Large intestine (tissue), 12 donors: ENCODE measurements at places on chromosomes 6 and 20. TPM values are rescaled to one million over a fixed set of nuclear protein-coding genes. Genes with fewer than 3 reads are reported as not detected.
A peak's percentile ranks its signal among the peaks of the same experiment; 100 is the strongest.

- DNase-seq: peak; percentile 56
These were observed 29.9 kb upstream of the TRIM27 start for GRCh38 chr6:28953585-28954258.

DNA sequence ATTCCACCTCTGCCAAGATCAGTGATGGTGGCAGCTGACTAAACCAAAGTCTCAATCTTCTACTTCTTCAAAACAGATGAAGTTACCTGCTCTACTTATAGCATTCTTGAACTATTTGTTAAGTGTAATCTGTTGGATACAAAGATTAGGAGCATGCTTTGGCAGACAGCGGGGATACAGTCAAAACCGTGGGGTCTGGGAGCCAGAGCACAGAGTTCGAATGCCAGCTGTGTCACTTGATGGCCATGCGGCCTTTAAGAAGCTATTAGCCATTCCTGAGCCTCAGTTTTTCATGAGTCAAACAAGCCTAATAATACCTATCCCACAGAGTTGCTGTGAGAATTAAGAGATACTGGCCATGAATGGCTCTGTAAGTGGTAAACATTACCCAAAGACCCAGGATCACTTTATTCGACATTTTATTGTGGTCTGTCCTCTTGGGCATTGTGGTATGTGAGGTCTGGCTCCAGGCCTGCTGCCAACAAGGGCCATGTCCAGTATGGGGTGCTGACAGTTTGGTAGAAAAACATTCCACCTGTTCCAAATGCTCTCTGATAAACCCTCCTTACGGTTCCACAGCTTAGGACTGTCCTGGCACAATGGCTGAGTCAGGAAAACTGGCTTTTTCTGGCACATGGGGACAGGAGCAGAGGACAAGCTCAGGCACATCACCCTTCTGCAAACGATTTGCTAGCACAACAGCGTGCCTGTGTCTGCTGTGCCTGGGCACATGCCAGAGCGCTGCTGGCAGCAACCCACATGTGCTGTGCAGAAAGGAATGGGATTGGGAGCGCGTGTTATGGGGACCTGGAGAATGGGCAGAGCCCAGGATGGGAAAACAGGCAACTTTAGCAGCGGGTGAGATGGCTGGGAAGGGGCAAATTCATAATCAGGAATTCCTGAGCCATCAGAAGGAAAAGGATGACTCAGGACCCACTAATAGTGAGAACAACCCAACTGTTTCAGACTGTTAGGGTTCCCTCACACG is 15.7 kb upstream of the FAM83C start:
- DNase-seq: no peak

DNA sequence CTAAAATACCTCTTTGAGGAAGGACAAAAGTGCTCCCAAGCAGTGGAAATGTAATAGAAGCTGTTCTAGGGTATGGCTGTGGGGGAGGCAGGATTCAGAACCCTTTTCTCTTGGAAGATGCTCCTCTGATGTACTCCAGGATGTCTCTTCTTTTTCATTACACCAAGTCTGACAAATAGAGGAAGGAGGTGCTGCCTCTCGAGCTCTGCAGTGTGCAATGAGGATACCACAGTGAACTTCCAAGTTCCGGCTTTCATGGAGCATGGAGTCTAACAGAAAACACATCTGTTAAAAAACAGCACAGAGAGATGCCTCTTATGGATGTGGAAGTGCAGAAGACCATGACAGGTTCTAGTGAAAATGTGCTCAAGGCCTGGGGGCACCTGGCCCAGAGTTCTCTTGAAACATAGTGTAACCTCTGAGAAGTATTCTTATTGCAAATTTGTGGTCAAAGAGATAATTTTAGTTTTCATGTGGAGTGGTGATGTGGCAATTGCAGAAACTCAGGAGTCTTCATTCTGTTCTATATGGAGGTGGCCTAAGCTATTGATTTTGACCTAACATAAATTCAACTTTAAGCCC is 362.0 kb upstream of the CITED2 start:
- no peak for DNase-seq

DNA sequence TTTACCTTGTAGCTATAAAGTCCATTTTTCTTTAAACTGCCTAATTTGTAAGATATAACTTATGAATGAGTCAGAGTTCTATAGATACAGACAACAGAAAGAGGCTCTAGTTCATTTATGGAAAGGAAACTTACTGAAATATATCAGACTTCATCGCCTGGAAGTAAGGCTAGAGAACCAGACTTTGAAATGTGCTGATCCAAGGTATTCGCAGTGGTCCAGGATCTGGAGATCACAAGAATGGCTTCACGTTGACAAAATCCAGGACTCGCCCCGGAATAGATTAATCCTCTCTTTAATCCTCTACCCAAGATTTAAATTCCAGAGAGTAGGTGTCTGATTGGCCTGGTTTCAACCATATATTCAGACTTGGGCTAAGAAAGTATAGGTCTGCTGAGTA is 69.1 kb upstream of the LOC128125822 start:
- no peak for DNase-seq

DNA sequence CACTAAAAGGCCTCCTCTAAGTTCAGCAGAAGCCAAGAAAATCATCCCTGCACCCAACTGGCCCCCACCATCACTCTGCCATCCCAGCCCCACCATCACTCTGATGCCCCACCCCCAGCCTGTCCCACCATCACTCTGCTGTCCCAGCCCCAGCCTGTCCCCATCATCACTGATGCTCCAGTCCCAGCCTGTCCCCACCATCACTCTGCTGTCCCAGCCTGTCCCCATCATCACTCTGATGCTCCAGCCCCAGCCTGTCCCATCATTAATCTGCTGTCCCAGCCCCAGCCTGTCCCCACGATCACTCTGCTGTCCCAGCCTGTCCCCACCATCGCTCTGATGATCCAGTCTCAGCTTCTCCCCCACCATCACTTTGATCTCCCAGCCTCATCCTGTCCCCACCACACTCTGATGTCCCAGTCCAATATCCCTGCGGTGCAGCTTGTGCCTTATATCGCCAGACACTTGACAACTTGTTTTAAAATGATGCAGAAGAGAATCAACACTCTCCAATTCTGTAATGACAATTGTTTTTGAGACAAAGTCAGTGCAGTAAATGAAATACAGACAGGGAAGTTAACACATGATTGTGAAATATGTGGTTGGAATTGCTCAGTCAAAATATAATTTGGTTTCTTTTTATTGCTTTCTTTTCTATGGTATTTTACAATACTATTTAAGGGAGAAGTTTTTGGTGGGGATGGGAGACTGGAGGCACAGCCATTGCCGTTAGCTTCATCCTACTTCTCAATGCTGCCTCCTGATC is 100.8 kb downstream of the TNFAIP3 start:
- no peak for DNase-seq

GRCh38 chr20:63580796-63581461 is 6.9 kb upstream of the HELZ2 start:
- DNase-seq: no peak

DNA sequence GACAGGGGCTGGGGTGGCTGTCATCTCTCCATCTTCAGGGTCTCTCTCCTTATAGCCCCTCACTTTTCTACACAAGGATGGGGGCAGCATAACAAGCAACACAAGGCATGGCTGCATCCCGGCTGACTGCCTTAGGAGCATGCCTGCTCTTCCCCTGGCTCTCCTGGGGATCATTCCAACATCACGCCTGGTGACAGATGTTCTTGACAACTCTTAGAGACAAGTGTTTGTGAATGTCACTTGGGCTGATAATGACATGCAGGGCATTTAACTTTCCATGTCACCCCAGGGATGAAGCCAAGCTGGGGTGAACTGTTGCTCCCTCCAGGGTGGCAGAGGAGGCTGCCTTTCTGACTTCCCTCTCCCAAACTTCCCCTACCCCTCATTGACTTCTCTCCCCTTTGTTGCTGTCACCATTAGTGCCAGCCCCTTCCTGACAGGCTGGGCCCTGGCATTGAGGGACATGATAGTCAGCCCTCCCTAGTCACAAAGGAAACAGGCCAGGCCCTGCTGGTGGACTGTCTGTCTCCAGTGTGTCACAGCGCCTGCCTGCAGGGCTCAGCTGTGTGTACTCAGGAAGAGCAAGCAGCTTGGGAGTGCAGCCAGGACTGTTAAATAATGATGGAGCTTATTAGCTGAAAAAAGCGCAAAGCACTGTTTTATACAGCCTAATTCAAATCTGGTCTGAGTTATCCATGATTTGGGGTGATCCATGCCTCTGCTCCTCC is 161.8 kb downstream of the LRFN2 start:
- DNase-seq: peak; percentile 14

GRCh38 chr20:17014217-17014616 is 212.6 kb upstream of the PCSK2 start:
- no peak for DNase-seq

- DNase-seq: no peak
These were observed 12.3 kb upstream of the SLA2 start for GRCh38 chr20:36658300-36658699.

DNA sequence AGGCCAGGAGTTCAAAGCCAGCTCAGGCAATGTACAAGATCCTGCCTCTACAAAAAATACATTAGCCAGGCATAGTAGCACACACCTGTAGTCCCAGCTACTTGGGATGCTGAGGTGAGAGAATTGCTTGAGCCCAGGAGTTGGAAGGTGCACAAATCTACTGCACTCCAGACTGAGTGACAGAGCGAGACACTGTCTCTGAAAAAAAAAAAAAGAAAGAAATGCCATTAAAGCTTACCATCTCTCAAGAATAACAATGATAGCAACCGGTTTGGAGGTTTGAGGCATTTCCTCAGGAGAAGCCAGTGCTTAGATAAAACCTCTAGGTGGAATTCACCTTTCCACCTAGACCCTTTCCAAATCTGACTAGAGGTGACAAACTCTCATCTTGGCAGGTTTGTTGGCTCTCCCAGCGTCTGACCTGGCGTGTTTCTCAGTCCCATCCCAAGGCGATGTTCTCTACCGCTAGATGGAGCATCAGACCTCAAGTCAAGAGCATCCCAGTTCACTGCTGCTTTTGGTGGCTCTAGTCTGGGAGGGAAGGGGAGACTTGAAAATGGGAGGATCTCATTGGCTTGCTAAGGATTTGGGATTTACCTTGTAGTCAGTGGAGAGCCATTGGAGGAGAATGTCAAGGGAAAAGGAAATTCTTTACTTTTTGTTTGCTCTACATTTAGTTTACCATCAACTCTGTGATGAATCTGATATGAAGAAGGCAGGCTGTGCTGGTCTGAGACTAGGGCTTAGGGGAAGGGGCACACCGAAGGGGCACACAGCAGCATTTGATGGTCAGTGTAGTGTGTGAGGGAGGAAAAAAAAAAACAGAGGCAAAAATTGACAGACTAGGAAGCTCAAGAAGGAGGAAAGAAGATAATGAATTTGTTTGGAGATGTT is 67.9 kb downstream of the NCOA7 start:
- DNase-seq: peak; percentile 55

The SIRPB1 gene
- polyA plus RNA-seq: 1.6 TPM

The TMEM242 gene
- 10.4 TPM for polyA plus RNA-seq
